AG09319 (cell line): ENCODE measurements at places on chromosomes 13 and 19.

DNA sequence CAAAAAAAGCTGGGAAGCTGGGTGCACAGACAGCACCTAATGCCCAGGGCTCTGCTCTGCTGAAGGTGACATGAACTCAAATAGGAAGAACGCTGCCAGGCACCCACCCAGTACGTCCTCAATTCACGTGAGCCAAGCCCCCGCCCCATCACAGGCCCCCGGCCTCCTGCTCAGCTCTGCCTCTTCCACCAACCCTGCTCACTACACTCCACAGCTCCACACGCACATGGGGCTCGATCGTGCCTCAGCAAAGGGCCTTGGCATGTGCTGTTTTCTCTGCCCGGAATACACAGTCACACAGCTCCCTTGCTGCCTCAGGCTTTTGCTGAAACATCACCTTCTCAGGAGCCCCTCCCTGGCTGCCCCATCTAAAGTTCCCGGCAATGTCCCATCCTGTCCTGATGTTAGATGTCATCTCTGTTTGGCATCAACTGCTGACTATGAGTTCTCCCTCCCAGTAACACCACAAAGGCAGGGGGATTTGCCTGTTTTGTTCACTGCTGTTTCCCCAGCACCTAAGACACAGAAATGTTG lies 2.3 kb downstream of the ATP13A1 start:
- DNase-seq, result no peak

DNA sequence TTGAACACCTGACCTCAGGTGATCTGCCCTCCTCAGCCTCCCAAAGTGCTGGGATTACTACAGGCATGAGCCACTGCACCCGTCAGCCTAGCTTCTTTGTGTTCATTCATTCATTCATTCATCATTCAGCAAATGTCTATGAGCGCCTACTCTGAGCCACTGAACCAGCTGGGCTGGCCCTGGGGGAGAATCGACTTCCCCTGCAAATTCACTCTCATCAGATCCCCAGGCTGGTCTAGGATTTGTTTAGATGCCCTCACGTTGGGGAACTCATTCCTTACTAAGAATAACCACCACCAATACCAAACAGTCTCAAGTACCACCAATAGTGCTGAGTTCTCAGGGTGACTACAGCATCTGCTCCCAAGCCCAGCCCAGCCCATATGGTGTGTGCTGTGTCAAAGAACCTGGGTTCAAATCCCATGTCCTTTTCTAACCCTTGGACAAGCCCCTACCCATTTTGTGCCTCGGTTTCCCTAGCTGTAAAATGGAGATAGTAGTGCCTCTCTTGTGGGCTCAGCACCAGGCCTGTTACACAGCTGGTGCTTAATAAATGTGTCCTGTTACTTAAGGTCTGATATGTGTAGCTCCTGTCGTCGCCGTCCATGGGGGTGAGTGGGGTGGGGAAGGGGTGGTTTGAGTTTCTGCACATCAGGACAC lies 16.8 kb downstream of the NRTN start:
- DNase-seq, result no peak

DNA sequence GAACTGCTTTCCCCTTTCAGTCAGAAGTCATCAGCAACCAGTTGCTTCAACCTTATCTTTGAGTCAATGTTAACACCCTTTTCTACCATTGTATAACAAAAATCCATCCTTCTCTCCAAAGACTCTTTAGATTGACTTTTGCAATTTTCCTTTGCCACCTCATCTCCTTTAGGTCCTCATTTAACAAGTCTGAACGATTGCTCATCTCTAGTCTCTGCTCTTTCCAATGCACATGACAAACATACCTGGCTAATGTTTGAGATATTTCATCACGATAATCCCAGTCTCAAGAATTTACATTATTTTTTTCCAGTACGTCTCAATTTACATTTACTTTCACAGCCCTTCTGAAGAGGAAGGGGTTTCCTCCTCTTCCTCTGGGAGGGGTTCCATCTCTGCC lies 127.5 kb downstream of the KLF12 start:
- DNase-seq, result no peak

DNA sequence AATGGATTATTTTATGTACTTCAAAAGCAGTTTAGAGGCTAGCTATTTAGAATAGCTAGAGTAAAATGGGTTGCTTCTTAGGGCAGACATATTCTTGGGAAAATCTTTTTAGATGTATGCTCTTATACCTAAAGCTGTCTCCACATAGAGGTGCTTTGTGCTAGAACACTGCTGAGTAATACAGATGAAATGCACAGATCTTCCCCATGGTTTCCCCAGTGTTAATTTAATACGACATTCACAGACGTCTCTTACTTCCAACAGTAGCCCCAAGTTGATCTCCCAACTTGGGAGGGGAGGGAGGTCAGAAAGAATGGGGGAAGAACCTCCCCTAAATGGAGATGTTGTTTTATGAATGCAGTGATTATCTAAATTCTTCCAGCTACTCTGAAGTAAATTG lies 16.9 kb downstream of the NALCN start:
- no peak for DNase-seq

GRCh38 chr13:60282186-60282585 lies 114.8 kb upstream of the TDRD3 start:
- DNase-seq, result no peak

GRCh38 chr19:34403784-34404108 lies 453 bp upstream of the PDCD2L start:
- no peak for DNase-seq

- no peak for DNase-seq
Observed at GRCh38 chr19:28021259-28022185, 1191.4 kb downstream of the UQCRFS1 start.

DNA sequence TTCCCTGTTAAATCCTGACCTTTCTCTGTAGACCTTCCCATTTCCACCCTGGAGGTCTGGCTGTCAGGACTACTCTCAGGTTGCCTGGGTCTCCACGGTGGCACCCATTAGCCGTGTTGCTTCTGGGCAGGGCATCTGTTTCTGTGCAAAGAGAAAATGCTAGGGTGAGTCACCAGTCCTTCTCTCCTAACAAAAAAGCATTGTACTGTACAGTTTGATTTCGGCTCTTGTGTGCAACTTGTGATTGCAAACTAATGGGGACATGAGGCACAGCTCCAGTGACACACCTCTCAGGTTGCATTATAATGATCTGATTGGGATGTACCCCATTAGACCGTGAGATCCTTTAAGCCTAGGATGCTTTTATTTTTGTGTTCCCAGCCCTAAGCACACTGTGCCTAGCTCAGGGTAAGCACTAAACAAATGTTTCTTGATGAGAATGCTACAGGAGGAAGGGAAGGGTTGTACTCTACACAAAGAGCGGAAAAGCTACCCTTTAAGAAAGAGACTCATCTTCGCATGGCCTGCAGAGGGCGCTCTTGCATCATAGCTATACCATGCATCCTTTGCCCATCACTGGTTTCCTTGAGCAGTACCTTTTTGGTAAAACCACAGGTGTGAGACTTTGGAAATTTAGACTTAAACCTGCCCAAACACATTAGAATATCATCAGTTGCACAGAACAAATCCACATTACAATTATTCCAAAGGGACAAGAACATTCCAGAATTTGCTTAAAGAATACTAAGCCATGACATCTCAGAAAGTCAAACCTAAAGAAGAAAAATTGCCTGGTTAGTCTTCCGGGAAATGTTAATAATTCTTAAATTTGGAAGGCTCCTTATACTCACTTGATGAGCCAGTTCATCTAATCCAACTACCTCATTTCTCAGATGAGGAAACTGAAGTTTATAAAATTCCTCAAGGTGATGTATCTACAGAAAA lies 20.3 kb upstream of the TRIM13 start:
- DNase-seq, result peak; percentile 37

- peak; percentile 15 for DNase-seq
Observed at GRCh38 chr19:44807652-44808462, 1.0 kb upstream of the BCAM start.

GRCh38 chr19:55452749-55453346 lies 8.6 kb downstream of the ISOC2 start:
- DNase-seq, result no peak

DNA sequence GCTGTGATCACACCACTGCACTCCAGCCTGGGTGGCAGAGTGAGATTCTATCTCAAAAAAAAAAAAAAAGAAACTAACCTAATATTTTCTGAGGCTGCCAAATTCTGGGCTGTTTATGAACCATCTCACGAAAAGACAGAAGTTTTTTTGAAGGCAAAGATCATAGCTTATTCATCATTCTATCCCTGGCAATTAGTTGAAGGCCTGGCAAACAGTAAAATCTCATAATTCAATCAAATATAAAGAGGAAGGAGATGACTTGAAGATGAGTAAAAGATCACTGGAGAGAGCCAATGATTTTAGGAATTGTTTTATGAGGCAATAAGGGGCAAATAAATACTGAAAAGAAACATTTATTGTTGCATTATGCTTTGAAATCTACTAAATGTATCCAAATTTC lies 216.5 kb downstream of the DCLK1 start:
- no peak for DNase-seq

DNA sequence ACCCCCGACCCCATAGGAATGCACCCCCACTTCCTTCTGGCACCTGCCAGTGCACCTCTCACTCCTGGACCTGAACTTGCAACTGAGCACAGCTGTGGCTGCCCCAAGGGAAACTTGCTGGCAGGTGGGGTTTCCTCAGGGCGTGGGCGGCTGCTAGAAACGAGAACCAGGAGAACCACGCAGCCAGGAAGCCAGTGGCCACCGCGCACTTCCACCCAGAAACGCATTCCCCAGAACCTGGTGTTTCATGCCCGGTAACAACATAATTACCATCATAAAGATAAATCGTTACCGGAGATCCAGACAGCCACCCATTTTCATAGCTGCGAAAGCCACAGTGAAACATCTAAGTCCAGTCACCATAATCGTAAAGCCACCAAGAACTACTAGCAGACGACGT lies 75.2 kb upstream of the C13orf46 start:
- DNase-seq, result no peak

DNA sequence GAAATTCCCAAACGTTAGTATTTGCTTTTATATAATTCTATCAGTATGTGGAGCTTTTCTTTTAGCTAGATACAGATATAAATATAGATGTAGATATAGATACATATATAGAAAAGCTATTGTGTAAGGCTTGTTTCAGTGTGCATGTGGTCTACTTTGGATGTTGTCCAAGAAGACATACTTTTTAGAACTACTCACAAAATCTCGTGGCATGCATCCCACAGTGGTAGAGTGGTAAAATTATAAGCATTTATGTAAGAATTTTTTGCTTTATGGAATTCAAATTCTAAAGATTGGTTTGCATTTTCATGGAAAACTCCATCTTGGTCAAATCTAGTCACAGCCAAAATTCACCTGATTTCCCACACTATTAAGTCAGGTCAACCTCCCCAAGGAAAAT lies 880.4 kb downstream of the EFNB2 start:
- DNase-seq, result no peak

- DNase-seq, result peak; percentile 90
Observed at GRCh38 chr13:113820813-113821651, 42.8 kb downstream of the GAS6 start.

- DNase-seq, result no peak
Observed at GRCh38 chr13:93714171-93714570, 487.6 kb downstream of the GPC6 start.

DNA sequence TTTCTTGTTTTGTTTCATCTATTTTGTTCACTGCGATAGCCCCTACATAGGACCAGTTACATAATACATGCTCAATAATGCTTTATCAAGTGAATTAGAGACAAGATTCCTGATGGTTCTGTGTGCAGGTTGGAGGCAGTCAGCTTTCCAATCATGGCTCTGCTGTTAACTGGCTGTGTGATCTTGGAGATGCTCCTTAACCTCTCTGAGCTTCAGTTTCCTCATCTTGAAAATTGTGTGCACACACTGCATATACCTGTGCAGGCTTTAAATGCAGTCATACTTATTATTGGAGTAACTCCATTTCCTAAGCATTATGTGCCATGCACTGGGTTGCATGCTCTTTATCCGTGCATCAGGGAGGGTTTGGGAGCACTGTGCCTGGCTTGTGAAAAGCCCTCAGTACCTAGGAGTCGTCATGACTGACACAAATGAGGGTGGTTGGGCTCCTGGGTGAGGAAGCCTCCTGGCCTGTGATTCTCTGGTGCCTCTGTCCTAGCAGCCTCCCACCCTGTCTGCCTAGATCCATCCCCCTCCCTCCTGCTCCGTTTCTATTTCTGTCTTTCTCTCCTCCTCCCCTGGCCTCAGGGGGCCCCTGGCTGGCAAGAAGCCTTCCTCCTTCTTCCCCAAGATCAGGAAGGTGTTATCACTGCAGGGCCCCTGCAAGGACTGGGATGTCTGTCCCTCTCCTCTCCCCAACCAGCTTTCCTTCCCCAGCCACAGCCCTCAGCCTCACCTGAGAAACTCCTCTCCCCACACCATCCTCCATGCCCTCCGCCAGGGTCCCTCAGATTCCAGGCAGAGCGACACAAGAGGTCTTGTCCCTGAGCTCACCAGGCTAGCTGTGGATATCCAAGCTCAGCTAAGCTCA lies 8.7 kb downstream of the IFNL1 start:
- DNase-seq, result no peak

GRCh38 chr13:25915840-25916518 lies 135.8 kb downstream of the SHISA2 start:
- no peak for DNase-seq

DNA sequence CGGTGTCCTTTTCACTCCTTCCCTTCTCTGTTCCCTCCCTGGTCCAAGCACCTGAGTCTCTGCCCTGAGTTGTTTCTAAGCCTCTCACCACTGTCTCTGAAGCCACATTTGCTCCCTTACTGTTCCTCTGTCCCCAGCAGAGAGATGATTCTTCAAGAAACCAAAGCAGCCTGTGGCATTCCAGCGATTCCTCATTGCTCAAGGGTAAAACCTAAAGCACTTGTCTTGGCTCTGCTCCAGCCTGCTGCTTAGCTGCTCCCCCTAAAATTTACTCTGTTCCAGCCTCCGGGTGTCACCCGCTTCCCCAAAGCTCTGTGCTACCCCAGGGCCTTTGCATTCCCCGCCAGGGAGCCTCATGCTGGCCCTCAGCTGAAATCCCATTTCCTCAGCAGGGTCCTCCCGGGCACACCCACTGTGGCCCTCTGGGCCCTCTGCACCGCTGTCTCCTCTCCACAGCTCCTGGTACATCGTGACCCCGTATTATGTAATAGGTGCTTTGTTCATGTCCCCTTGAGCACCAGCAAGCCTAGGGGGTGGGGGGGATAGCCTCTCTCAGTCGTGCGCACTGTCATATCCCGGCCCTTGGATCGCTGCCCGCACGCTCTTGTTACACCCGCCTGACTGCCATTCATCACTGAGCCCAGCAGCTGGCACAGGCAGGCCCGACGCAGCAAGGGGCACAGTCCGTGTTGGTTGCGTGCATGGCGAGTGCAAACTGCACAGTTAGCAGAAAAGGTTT lies 15.8 kb downstream of the TECR start:
- no peak for DNase-seq

DNA sequence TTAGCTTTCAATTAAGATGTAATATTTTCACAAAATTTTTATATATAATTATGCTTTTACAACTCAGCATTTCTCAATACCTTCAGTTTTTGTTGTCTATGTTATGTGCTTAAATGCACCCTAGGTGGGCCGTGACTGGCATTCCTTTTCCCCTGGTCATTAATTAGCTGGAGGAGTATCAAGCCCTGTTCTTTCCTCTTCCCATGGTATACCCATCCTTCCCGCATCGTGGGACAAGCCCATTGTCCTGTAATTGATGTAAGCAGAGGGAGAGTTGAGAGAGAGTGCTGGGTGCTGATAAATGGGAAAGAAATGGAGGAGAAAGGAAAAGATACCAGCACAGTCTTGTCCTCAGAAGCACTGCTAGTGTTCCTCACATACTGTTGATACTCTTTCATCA lies 591.7 kb downstream of the GPC6 start:
- no peak for DNase-seq
